ENCODE measurements at places on chromosomes 2 and 18.
A peak's percentile ranks its signal among the peaks of the same experiment; 100 is the strongest.

DNA sequence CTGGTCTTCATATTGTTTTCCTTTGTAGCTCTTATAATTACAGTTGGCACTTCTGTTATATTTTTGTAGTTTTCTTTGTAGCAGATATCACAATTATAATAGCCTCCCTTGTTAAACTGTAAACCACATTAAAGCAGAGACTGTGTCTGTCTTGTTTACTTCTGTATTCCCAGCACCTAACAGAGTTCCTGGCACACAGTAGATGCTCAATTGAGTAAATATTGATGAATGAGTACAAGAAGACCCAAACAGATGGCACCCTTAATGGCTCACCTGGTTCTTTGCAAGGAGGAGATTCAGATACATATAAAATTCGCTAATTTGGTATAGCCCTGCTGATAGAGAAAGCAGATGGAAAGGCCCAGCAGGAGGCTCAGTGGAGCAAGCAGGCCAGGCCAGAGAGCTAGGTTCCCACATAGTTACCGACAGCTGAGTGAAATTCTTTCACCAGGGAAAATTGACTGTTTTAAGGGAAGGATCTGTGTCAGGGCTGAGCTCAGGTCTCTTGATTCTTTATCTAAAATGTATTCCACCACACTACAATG, 120.1 kb downstream of the NUP35 start:
- no peak for DNase-seq

DNA sequence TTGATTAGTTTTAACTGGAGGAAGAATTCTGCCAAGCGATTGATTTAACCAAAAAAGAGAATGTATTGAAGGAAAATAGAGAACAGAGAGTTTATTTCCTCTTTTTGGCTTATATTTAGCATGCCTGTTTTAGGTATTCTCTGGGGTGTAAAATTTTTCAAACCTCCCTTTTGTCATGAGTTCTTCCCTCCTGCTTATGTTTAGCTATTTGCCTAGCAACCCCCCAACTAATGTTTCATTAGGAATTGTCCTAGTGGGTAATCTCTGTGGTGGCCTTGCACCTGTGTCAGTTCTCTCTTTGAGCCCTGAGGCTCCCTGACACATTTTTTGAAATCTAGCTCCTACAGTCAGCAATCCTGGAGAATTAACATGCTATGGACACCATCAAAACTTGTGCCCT, 12.5 kb upstream of the REG1B start:
- no peak for DNase-seq

DNA sequence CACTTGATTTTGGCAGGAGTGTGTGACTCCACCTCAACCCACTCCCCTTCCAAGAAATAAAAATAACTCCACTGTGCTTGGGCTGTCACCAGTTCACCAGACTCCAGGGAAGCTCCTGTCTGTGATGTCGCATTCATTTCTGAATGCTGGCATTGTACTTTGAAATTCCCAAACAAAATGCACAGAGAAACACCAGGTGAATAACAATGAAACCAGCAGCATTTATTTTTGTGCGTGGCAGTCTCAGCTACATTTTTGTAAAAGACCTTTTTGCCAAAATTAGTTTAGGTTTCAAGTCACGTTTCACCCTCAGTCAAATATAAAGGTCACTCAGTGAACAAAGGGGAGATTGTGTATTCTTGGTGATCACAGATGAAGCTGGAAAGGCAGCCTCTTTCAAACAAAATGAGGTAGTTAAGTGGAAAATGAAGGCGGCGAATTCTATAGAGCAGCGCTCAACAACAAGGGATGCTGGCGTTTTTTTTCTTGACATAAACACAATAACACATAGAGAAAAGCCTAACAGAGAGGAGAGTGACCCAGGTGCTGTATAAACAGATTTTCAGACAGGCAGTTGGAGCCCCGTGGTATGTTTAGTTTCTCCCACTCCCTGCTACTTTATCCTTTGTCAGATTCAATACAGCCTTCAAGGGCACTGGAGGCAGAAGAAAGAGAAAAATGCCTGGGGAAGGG, 210.3 kb upstream of the GCFC2 start:
- DNase-seq, result no peak

DNA sequence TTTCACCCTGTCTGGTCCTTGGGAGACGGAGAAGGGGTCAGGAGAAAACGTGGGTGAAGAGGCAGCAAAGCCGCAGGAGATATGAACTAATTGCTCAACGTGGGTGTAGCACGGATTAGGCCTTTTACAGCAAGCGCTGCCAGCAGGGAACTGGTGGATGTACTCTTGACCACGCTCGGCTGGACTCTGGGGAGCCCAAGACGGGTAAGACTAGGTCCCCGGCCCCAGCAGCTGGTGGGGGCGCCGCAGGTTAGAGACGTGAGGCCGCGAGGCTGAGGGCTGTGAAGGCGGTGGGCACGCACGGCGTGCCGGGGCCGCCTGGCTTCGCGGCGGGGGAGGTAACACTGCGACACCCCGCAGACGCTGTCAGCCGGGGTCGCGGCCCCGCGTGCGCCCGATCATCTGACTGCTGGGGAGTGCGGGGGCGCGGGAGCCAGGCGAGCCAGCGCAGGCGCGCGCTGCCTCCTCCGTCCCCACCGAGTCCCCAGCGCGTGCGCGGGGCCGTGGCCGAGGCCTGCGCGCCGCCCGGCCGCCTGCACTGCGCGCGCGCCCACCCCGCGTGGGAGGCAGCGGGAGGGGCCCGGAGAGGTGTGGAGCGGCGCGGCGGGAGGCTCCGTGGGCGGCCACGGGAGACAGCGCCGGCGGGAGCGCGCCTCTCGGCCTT, at the start of gene CLIP4:
TSS of gene CLIP4 (plus strand) at position 470 of the 664 bp plus-strand sequence. CDS start 5,974 bp downstream, outside the sequence.
- no peak for DNase-seq

- DNase-seq, result no peak
Observed at GRCh38 chr2:168889635-168890005, 610 bp downstream of the SPC25 start.

- no peak for DNase-seq
Observed at GRCh38 chr2:166643980-166644379, 149.9 kb upstream of the SCN7A start.

DNA sequence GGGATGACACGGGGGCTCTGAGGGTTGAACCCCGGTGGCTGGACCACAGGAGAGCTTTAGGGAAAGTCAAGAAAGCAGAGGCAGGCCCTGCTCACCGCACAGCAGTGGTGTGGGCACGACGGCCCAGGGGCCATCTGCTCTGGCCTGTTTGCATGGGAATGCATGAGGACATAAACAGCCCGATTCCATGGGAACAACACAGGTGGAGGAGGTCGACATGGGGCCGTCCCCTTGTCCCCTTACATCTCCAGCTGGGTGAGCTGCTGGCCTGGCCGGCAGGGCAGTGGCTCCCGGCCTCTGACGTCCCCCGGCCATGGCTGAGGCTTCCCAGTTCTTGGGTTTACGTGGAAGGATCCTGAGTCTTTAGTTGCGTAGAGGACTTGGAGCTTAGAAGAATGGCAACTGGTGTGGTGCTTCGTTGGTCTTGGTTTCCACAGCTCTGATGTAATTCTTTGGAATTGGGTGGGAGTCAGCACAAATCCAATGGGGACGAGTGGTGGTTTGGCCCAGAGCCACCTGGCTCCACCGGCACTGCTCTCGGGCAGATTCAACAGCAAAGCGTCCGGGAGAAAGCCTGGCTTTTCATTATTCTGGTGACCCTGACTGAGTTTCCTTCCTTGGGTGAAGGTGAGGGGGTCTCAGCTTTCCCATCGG, 98.3 kb upstream of the HDAC4 start:
- no peak for DNase-seq

- DNase-seq, result no peak
Observed at GRCh38 chr2:46335391-46336282, 38.4 kb downstream of the EPAS1 start.

DNA sequence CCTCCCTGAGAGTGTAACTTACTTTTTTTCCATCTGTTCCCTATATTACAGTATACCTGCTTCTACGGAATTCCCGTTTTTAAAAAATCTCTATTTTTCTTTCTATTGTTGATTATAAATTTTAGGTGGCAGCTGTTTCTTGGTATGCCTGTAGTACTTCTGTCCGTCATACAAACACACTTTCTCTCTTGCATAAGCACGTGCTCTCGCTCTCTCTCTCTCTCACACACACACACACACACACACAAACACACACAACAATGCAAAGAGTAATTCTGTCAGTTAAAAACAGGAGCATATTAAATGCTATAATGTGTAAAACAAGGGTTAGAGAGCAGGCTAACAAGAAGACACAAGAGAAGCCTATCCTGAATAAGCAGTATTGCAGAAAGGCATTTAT, 140.5 kb downstream of the THADA start:
- DNase-seq, result no peak

DNA sequence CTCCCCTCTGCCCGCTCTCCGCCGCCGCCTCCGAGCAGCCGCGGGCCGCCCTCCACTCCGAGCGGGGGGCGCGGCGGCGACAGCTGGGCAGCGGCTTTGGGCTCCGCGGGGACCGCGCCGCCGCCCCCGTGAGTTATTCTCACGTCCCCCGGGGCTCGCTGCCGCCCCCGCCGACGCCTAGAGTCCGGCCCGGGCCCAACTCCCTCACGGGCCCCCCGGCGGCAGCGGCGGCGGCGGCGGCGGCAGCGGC, 645 bp downstream of the MIB1 start:
- DNase-seq, result no peak

DNA sequence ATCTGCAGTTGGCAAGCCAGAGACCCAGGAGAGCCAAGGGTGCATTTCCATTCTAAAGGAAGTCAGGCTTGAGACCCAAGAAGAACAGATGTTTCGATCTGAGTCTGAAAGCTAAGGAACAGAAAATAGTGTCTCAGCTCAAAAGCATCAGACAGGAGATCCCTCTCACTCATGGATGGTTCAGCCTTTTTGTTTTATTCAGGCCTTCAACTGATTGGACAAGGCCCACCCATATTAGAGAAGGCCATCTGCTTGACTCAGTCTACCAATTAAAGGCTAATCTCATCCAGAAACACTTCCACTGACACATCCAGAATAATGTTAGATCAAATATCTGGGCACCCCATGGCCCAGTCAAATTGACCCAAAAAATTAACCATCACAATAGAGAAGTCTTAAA, 255.0 kb downstream of the TXNL1 start:
- DNase-seq, result no peak

DNA sequence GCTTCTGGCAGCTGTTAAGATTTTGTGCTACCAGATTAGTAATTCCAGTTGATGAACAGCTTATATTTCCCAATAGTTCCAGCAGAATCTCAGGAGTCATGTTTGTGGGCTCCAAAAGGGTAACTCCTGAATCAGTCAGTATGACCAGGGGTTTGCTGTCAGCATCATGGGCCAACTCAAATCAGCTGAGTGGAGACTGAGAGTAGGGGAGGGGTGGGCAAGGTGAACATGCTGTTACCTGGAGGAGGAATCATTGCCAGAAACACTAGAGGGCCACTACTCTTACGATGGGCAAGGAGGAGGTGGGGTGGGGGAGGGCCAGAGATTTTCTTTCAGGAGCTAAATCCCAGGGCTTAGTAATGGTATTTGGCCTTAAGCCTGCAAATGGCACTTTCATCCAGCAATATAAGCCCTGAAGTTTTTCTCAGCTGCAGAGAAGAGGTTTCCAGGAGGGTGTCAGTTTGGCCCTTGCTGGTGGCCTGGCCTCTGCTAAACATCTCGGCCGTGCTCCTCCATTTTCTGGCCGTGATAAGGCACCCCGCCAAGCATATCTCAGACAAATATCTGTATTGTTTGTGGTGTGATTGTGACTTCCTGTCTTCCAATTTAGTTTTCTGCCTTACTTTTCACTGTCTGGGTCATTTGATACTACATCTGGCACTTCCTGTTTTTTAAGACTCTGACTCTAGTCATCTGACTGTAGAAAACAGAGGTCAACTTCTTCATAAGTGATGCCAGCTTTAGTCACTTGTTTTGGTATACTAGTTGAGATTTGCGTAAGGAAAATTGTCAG, 120.5 kb upstream of the CXCR4 start:
- DNase-seq, result no peak

DNA sequence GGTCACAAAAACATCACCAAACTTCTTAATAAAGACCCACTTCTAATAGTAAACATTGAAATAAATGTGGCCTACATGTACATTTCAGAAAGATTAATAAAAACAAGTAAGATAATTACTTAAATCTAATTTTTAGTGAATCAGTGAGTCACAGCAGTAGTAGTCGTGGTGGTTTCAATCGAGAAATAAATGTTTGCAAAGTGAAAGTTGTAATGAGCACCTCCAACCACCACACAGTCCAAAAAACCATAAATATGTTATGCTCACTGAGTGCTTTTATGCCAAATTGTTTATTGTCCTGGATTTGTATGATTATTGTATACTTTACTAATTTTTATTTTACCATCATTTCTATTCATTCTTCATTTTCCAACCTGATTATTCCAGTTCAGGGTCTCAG, 61.8 kb upstream of the SPOPL start:
- DNase-seq, result no peak

DNA sequence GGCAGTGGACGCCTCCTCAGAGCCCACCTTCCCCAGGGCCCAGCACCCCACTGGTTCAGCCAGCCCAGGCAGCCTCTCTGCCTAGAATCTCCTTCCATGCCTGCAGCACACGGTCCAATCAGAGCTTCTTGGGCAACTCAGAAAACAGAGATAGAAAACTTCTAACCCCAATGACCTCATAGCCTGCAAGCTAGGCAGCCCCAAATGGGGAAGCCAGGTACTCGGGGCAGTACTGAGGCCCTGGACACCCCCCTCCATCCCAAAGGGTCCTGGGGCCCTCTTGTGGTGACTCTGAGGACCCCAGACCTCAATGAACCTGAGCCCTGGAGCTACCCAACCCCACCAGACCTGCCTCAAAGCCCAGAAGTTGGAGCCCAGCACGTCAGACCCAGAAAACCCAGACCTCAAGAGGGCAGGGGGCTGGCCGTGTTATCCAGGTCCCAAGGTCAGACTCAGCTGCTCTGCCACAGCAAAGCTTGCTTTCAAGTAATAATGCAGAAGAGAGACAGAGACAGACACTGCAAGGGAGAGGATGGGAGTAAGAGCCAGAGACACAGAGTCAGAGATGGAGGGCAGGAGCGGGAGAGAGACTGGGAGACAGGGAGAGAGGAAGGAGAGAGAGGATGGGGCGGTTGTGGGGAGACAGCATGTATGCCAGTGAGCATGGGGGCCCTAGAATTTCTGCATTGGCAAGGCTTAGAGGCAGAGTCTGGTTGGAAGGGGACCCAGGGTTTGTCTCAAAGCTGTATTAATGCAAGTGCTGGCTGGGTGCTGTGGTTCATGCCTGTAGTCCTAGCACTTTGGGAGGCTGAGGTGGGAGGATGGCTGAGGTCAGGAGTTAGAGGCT, 28.2 kb downstream of the SERTAD2 start:
- no peak for DNase-seq

GRCh38 chr2:36296798-36297197, 58.8 kb upstream of the CRIM1 start:
- DNase-seq, result no peak

DNA sequence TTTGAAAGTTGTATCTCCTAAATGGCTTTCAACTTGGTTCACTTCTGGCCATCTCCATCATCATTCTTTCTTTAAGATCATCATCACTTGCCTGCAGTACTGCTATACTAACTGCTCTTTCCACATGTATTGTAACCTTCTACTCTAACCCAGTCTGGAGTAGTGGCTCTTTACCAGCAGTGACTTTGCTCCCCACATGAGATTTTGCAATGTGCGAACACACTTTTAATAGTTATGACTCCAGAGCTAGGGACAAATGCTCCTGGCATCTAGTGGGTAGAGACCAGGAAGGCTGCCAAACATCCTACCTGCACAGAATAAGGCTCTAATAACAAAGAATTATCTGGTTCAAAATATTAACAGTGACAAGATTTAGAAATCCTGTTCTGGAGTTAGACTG, 243.8 kb downstream of the XIRP2 start:
- DNase-seq, result no peak

GRCh38 chr18:46393230-46393629, 263.8 kb downstream of the LOXHD1 start:
- no peak for DNase-seq

GRCh38 chr2:214232271-214232670, 178.6 kb upstream of the VWC2L start:
- peak; percentile 10 for DNase-seq

Data from GM04503 (cell line).